Cardiac muscle cell (in vitro differentiated cells and primary cell): ENCODE measurements at places on chromosomes 4 and X. TPM values are rescaled to one million over a fixed set of nuclear protein-coding genes. Genes with fewer than 3 reads are reported as not detected.

DNA sequence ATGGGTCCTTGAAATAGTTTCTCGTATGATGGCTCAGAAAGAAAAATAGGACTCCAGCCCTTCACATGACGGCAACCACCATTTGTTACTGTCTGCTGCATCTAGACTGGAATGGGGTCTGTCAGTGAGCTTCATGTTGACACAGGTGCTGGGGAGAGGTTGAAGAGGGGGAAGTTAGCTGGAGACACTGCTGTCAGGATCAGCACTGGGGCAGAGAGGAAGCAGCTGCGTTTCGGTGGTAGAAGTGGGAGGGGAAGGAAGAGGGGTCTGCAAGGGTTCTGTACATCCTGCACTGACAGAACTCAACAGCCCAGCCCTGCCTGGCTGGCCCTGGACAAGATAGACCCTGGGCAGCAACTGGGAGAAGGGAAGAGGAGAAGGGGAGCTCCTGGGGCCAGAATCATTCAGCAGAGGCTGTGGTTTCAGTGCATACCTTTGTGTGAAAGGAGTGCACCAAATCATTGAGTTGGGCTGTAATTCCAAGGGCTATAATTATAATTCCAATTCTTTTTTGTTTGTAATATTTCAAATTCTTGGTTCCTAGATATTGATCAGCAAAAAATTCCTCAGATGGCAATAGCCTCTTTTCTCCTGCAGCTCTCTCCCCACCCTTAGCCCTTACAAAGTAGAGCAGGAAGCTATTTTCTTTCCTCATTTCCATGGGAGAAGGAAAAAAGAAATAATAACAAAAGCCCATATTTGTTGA lies 119.4 kb upstream of the C1GALT1C1 start:
- no peak overlapping the region for H3K4me3 ChIP-seq
- no peaks in the 10 kb centered on the region for H3K27me3 ChIP-seq
- no peaks in the 10 kb centered on the region for H3K36me3 ChIP-seq
- DNase-seq = no peak
- no peak overlapping the region for H3K27ac ChIP-seq

GRCh38 chr4:10584042-10584441 lies 100.5 kb downstream of the CLNK start:
- DNase-seq = no peak
- H3K27ac ChIP-seq = no peak overlapping the region
- H3K4me3 ChIP-seq = no peak overlapping the region
- no peaks in the 10 kb centered on the region for H3K36me3 ChIP-seq

GRCh38 chrX:149495573-149496071 lies 9.5 kb downstream of the IDS start:
- no peak for DNase-seq
- H3K27me3 ChIP-seq = no peaks in the 10 kb centered on the region
- H3K27ac ChIP-seq = no peak overlapping the region

DNA sequence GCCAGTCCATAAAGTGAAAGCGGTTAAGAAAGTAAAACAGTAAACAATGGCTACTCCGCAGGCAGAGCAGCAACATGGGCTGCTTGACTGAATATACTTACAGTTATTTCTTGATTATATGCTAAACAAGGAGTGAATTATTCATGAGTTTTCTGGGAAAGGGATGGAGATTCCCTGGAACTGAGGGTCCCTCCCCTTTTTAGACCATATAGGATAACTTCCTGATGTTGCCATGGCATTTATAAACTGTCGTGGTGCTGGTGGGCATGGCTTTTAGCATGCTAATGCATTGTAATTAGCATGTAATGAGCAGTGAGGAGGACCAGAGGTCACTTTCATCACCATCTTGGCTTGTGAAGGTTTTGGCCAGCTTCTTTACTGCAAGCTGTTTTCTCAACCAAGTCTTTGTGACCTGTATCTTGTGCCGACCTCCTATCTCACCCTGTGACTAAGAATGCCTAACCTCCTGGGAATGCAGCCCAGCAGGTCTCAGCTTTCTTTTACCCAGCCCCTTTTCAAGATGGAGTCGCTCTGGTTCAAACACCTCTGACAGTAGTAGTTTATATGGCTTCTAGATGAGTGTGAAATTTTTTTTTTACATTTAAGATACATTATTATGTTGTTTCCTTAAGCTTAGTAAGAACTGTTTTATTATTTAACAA lies 514.8 kb upstream of the TENM3 start:
- H3K4me1 ChIP-seq = no peaks in the 10 kb centered on the region
- no peak for DNase-seq
- H3K36me3 ChIP-seq = no peaks in the 10 kb centered on the region
- H3K4me3 ChIP-seq = no peak overlapping the region
- H3K27ac ChIP-seq = no peak overlapping the region

- no peaks in the 10 kb centered on the region for H3K4me1 ChIP-seq
- H3K36me3 ChIP-seq = no peaks in the 10 kb centered on the region
- H3K27me3 ChIP-seq = no peaks in the 10 kb centered on the region
- DNase-seq = no peak
- H3K4me3 ChIP-seq = no peak overlapping the region
- no peak overlapping the region for H3K27ac ChIP-seq
These were observed 78.3 kb upstream of the EGFL6 start for GRCh38 chrX:13491061-13491460.

- H3K36me3 ChIP-seq = no peaks in the 10 kb centered on the region
- no peak overlapping the region for H3K4me3 ChIP-seq
- H3K27me3 ChIP-seq = no peaks in the 10 kb centered on the region
These were observed 32.7 kb upstream of the FAM9C start for GRCh38 chrX:13077168-13077567.

DNA sequence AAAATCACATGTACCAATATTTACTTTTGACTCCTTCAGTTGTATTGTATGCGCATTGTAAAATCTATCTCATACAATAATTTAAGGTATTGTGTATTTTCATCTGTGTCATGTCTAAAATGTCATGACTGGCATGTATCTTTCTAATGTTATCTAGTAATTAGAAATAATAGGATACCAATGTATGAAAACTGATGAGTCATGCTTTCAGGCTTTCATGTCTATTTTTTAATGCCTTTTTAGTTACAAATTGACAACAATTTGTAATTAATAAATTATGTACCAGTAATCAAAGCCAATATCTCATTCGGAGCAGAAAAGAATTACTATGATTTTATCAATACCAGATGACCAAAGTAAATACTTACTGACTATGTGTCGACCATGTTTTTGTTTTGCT lies 107.7 kb downstream of the GALNTL6 start:
- no peaks in the 10 kb centered on the region for H3K27me3 ChIP-seq
- H3K27ac ChIP-seq = no peak overlapping the region
- H3K36me3 ChIP-seq = no peaks in the 10 kb centered on the region
- no peak overlapping the region for H3K4me3 ChIP-seq
- no peaks in the 10 kb centered on the region for H3K4me1 ChIP-seq

- no peaks in the 10 kb centered on the region for H3K36me3 ChIP-seq
- no peak for DNase-seq
- no peaks in the 10 kb centered on the region for H3K27me3 ChIP-seq
These were observed 106.3 kb downstream of the LINC00632 start for GRCh38 chrX:140815868-140816267.

DNA sequence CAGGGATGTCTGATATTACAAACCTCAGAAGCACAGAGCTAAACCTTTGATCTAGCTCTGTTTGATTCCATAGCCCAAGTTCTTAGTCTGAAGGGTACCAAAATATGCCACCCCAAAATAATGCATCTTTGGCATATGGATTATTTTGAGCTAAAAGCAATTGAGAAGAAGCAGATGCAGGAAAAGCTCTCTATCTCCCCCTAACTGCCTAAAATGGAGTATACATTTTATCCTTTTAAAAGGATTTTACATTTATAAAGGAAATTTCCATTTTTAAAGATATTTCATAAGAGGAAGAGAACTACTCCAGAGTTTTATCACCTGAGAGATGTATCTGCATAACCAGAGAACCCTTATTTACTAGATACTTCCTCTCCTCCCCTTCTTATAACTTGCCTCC lies 158.7 kb downstream of the ZNF674 start:
- H3K27me3 ChIP-seq = no peaks in the 10 kb centered on the region
- no peaks in the 10 kb centered on the region for H3K4me1 ChIP-seq
- H3K36me3 ChIP-seq = no peaks in the 10 kb centered on the region
- DNase-seq = no peak

- peaks cover 3% of the 10 kb centered on the region for H3K36me3 ChIP-seq
- H3K4me1 ChIP-seq = peaks cover 69% of the 10 kb centered on the region
- no peaks in the 10 kb centered on the region for H3K27me3 ChIP-seq
- DNase-seq = no peak
- peak overlapping the region; percentile 77 for H3K27ac ChIP-seq
These were observed 25.5 kb downstream of the PDLIM5 start for GRCh38 chr4:94477227-94477626.

- H3K27me3 ChIP-seq = no peaks in the 10 kb centered on the region
- peak overlapping the region; percentile 43 for H3K4me3 ChIP-seq
- H3K4me1 ChIP-seq = peaks cover 8% of the 10 kb centered on the region
- H3K27ac ChIP-seq = peak overlapping the region; percentile 74
- no peak for DNase-seq
These were observed 1.3 kb downstream of the QDPR start for GRCh38 chr4:17510582-17510981.

Gene GLRA3
- not detected in 2 replicates for total RNA-seq

Gene PDCL2
- total RNA-seq = not detected in 2 replicates

Gene MAGED2
- total RNA-seq = 778 and 956 TPM in 2 replicates

Gene DTHD1
- total RNA-seq = not detected in 2 replicates
